ENCODE measurements at places on chromosomes 1 and 21.
A peak's percentile ranks its signal among the peaks of the same experiment; 100 is the strongest.

- DNase-seq, result no peak
Observed at GRCh38 chr1:87219626-87220025, 109.1 kb upstream of the LMO4 start.

DNA sequence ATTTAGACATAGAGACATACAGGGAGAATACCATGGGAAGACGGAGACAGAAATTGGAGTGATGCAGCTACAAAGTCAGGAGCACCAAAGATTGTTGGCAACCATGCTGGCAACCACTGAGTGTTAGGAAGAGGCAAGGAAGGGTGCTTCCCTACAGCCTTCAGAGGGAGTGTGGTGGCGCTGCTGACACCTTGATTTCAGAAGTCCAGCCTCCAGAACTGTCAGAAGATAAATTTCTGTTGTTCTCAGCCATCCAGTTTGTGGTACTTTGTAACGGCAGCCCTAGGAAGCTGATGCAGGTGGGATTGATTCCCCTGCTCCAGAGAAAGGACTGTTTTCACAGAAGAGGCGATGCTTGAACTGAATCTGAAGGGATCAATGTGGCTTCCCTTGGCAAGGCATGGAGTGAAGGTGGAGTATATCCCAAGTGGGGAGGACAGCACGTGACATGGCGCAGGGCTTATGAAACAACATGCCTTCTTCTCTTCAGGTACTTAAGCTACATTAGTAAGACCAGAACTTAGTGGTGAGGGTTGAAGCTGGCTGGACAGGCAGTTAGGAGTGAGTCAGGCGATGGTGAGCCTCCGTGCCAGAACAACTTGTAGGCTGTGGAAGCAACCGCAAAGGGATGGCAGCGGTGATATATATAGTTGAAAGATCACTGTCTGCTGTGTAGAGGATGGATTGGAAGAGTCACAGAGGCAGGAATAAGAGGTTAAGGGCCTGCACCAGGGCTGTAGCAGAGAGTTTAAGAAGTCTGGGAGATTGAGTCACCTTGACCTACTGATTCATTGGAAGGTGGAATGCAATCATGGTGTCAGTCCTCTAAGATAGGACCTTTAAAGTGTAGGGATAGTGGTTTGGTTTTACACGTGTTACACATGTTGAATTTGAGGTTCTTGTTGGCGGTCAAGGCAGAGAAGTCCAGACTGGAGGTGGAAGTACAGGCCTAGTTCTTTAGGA is 2.1 kb downstream of the LEPR start:
- DNase-seq, result peak; percentile 33

DNA sequence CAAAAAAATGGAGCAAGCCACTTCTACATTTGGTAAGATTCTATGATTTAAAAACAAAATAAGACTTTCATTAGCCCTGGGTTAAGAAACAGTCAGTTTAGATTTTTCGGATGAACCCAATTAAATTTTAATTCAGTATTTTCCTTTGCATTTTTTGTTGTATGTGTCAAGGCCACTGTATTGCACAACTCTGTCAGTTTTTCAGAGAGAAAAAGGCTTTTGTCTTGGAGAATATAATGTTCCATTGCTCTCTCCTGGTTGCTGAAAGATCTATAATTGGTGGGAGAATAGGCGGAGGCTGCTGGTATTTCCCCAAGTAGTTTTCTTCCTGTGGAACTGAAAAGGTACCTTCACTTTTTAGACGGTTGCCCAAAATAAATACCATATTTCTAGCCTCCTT is 84.6 kb downstream of the NEGR1 start:
- DNase-seq, result no peak

DNA sequence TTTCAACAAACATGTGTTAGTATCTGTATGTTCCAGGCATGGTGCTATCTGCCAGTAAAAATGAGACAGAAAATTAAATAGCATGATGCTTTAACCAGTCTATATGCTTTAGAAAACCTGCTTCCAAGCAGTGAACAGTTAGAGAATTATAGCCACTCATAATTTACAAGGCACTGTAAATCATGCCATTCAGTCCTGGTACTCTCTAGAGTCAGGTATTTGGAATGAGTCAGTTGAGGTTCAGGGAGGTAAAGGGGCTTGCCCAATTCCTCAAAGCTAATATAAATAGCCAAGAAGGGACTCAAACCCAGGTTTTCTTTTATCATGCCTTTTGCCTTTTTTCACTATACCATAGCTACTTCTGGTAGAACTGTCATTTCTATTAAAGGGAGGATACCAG is 184.4 kb downstream of the NFIA start:
- DNase-seq, result no peak

- DNase-seq, result no peak
Observed at GRCh38 chr1:98693385-98693784, 31.9 kb downstream of the SNX7 start.

DNA sequence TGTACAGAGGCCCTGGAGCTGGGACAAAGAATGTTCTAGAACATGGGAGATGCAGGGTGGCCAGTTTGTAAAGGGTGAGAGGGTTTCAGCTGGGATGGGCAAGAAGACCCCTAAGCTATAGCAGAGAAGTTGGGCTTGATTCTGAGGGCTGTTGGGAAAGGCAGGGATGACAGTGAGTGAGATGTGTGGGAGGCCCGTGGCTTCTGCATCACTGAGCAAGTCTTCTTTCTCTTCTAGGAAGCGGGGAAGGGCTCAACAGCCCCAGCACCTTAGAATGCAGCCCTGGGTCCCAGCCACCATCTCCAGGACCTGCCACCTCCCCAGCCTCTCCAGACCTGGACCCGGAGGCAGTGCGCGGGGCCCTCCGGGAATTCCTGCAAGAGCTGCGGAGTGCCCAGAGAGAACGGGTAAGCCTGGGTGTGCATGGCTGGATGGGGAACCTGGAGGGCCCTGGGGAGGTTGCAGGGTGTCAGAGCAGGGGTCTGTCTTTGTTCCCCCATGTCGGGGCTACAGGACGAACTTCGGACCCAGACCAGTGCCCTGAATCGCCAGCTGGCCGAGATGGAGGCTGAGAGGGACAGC is 14.8 kb downstream of the MFAP2 start:
- no peak for DNase-seq

GRCh38 chr1:98662356-98662670 is 792 bp downstream of the SNX7 start:
- DNase-seq, result no peak

- DNase-seq, result no peak
Observed at GRCh38 chr1:200343874-200344273, 66.0 kb downstream of the ZNF281 start.

GRCh38 chr1:171754353-171754705 is 12.5 kb upstream of the VAMP4 start:
- no peak for DNase-seq

- DNase-seq, result peak; percentile 31
Observed at GRCh38 chr1:53025034-53025768, 36.8 kb upstream of the PODN start.
